Neural progenitor cell (in vitro differentiated cells): ENCODE measurements at places on chromosomes 13 and 19.

GRCh38 chr19:33393286-33394005 lies 19.9 kb downstream of the CEBPG start:
- H3K27me3 ChIP-seq: no peaks in the 10 kb centered on the region
- H3K4me1 ChIP-seq: no peaks in the 10 kb centered on the region
- peak; percentile 35 for DNase-seq

- H3K36me3 ChIP-seq: no peaks in the 10 kb centered on the region
- H3K4me3 ChIP-seq: no peak overlapping the region
- no peak for DNase-seq
- H3K27me3 ChIP-seq: no peaks in the 10 kb centered on the region
- no peaks in the 10 kb centered on the region for H3K4me1 ChIP-seq
- H3K27ac ChIP-seq: no peak overlapping the region
Measured at GRCh38 chr19:56983171-56983570, 136.6 kb upstream of the USP29 start.

- no peaks in the 10 kb centered on the region for H3K27me3 ChIP-seq
Measured at GRCh38 chr19:35261356-35262100, 7.2 kb upstream of the USF2 start.

DNA sequence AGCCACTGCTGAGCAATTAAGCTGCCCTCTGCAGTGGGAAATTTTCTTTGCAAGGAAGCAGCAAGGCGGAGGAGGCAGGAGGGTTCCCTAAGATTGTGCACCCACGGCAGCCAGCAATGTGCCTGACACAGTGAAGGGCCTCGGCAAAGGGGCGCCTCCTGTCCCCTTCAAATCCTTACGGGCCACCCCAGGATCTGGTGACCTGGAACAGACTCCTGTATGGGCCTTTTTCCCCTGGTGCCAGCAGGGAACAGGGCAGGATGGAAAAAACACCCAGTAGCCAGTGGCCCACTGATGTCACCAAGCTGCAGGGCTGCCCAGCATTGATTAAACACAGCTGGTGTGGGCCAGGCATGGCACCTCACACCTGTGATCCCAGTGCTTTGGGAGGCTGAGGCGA lies 86.7 kb downstream of the GNG7 start:
- peaks cover 16% of the 10 kb centered on the region for H3K27me3 ChIP-seq
- no peaks in the 10 kb centered on the region for H3K4me1 ChIP-seq
- H3K27ac ChIP-seq: no peak overlapping the region
- no peaks in the 10 kb centered on the region for H3K36me3 ChIP-seq

- no peak overlapping the region for H3K27ac ChIP-seq
- DNase-seq: no peak
- H3K4me3 ChIP-seq: no peak overlapping the region
- H3K4me1 ChIP-seq: no peaks in the 10 kb centered on the region
- no peaks in the 10 kb centered on the region for H3K27me3 ChIP-seq
- H3K36me3 ChIP-seq: no peaks in the 10 kb centered on the region
Measured at GRCh38 chr13:103194871-103195270, 128.7 kb upstream of the SLC10A2 start.

GRCh38 chr19:16375157-16375935 lies 50.7 kb downstream of the KLF2 start:
- no peak for DNase-seq
- H3K27me3 ChIP-seq: no peaks in the 10 kb centered on the region
- H3K4me1 ChIP-seq: no peaks in the 10 kb centered on the region
- no peak overlapping the region for H3K4me3 ChIP-seq
- H3K36me3 ChIP-seq: no peaks in the 10 kb centered on the region
- H3K27ac ChIP-seq: no peak overlapping the region

- no peak for DNase-seq
- no peak overlapping the region for H3K4me3 ChIP-seq
- no peaks in the 10 kb centered on the region for H3K27me3 ChIP-seq
- H3K4me1 ChIP-seq: peaks cover 7% of the 10 kb centered on the region
Measured at GRCh38 chr13:101944521-101944920, 457.3 kb downstream of the FGF14 start.

DNA sequence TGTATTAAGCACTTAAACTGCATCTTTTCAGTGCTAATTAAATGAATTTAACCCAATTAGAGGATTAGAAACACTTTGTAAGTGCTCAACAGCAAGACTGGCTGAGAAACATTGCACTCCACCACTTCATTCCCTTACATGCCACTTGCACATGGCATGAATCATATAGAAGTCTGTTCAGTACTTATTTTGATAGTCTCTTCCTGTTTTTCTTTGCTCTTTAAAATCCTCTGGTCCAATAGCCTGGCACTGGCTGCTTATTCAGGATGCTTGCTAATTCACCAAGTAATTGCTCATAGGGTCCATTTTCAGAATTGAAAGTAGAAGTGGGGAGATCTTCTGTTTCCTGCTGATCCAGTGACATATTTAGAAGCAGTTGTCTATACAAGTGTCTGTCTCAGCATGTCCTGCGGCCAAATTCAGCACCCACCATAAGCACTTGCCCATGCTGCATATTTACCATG lies 900.1 kb downstream of the PCDH9 start:
- H3K4me1 ChIP-seq: no peaks in the 10 kb centered on the region
- no peak overlapping the region for H3K4me3 ChIP-seq
- H3K27me3 ChIP-seq: no peaks in the 10 kb centered on the region
- H3K27ac ChIP-seq: no peak overlapping the region
- no peaks in the 10 kb centered on the region for H3K36me3 ChIP-seq
- no peak for DNase-seq

DNA sequence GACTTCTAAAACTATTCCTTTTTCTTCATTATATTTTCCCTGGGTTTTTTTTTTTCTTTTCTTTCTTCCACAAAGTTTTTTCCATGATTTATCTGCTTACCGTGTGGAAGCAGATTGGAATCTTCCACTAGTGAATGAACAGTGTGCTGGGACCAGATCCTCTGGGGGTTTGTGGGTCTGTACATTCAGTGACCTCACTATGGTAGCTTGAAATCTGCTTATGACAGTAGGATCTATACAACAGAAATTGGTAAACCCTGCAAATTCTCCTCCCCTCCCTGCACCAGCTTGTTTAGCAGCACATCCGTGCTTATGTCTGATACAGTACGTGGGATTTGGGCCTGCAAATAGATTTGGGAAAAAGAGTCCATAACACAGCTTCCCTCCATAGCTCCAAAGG lies 26.0 kb upstream of the MAB21L1 start:
- no peaks in the 10 kb centered on the region for H3K27me3 ChIP-seq
- peaks cover 41% of the 10 kb centered on the region for H3K4me1 ChIP-seq
- DNase-seq: no peak
- H3K36me3 ChIP-seq: no peaks in the 10 kb centered on the region
- no peak overlapping the region for H3K4me3 ChIP-seq

- no peak overlapping the region for H3K4me3 ChIP-seq
- H3K4me1 ChIP-seq: peaks cover 13% of the 10 kb centered on the region
- H3K27ac ChIP-seq: no peak overlapping the region
- H3K36me3 ChIP-seq: no peaks in the 10 kb centered on the region
Measured at GRCh38 chr13:113147206-113147605, 11.2 kb upstream of the PROZ start.

- DNase-seq: no peak
- H3K36me3 ChIP-seq: no peaks in the 10 kb centered on the region
- no peak overlapping the region for H3K4me3 ChIP-seq
- H3K4me1 ChIP-seq: peaks cover 26% of the 10 kb centered on the region
Measured at GRCh38 chr19:46491975-46492682, 3.5 kb downstream of the PNMA8B start.

DNA sequence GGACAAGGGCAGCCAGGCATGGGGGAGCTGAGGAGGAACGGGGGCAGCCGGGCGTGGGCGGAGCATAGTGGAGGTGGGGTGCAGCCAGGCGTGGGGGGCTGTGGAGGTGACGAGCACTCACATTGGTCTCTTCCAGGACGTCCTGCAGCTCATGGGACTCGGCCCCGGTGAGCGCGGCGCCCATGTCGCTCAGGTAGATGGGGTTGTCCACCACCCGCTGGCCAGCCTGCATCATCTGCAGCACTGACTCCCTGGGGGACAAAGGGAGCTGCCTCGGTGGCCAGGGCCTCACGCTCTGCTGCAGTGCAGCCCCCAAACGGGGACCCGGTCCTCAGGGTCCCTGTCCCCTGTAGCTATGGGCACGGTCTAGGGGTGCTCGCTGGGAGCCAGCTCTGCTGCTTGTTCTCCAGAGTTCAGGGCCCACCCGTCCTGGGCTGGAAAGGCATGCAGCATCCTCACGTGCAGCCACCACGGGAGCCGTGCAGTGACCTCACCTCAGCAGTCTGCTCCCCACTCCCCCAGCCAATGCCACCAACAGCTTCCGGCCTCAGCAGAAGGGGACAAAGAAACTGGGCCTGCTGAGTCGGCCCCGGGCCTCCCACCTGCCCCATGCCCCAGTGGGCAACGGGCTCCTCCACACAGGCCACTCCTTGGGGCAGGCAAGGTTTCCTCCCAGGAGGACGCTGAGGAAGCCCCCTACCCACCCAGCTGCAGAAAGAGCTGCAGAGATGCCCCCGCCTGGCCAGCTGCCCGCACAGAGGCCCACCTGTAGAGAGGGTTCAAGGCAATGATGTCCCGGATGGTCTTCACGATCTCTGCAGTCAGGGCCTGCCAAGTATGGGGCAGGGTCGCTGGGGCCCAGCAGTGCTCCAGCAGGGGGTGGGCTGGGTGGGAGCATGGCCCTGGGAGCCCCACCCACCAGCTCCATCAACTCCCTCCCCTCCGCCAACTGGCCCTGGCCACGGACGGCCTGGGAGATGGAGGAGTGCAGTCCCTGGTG lies 12.1 kb downstream of the LONP1 start:
- no peak overlapping the region for H3K27ac ChIP-seq
- H3K36me3 ChIP-seq: no peaks in the 10 kb centered on the region
- no peak for DNase-seq
- no peaks in the 10 kb centered on the region for H3K4me1 ChIP-seq
- H3K27me3 ChIP-seq: no peaks in the 10 kb centered on the region

DNA sequence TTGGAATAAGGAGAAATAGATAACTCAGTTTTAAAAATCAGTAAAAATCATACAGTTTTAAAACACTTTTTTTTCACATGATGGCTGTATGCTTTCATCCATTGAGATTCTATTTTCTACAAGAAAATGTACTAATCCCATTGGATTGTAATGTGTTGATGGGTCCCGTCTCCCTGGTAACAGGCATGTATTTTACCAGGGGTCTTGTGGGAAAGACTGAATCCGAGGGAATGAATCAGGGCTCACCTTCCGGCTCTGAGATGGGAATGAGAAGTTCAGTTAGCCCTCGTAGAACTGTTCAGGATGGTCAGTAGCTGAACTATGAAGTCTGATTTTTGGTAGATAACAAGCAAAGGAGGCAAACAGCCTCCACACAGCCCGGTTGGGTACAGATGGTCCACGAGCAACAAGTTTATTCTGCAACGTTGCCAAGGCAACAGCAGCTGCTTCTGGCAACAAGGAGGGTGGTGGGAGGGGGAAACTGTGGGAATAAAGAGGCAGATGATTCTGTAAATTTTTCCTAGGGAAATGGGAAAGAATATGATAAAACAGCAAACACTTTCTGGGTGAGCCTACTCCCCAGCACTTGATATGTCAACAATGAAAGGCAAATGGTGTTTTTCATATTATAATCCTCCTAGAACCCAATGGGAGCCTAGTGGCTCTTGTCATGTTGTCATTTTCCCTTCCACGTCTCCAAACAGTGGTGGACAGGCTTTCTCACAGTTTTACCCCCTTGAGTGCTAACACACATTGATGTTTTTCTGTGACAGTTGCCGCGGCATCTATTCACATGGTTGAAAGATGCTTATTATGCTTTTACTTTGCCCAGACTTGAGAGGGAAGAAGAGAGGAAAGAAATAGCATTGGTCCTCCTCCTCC lies 12.4 kb upstream of the SIAH3 start:
- peak; percentile 26 for DNase-seq
- H3K4me1 ChIP-seq: peaks cover 11% of the 10 kb centered on the region
- H3K27me3 ChIP-seq: no peaks in the 10 kb centered on the region
- no peaks in the 10 kb centered on the region for H3K36me3 ChIP-seq

DNA sequence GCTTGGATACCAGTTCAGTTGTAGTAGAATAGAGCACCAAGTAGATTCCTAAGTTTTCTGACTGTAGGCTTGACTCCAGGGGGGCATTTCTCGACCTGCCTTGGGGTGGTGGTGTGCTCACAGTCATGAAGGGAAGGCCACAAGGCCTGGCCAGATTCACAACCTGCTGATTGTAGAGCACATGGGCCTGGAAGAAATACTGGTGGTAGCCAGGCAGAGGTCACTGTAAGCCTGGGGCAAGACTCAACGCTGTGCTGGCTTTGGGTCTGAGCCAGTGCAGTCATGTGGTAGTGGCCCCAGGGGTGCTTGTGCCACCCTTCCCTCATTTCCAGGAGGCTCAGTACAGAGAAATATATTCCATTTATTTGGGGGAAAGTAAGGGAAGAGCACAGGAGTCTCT lies 832.3 kb upstream of the SLC10A2 start:
- no peak for DNase-seq
- H3K27me3 ChIP-seq: no peaks in the 10 kb centered on the region
- H3K4me1 ChIP-seq: no peaks in the 10 kb centered on the region

DNA sequence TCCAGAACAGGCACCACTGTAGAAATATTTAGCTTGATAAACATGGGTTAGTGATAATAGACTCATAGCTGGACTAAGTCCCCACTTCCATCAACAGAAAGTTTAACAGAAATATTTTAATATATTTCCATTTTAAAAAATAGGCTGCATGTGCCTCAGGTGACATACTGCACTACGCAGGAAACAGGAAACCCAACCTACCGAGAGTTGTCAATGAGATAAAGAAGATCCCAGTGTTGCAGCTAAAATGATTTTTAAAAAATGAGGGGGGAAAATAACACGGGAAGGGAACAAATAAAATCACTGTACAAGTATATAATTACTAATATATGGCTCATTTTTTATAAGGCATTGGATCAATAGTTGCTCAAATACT lies 154.8 kb downstream of the TBC1D4 start:
- no peak overlapping the region for H3K4me3 ChIP-seq
- DNase-seq: no peak
- H3K4me1 ChIP-seq: peaks cover 17% of the 10 kb centered on the region
- H3K36me3 ChIP-seq: no peaks in the 10 kb centered on the region
- H3K27ac ChIP-seq: no peak overlapping the region
- no peaks in the 10 kb centered on the region for H3K27me3 ChIP-seq

GRCh38 chr19:1057176-1057855 lies 9.7 kb upstream of the ARHGAP45 start:
- peak; percentile 75 for DNase-seq
- H3K4me3 ChIP-seq: no peak overlapping the region
- no peaks in the 10 kb centered on the region for H3K36me3 ChIP-seq
- H3K27me3 ChIP-seq: no peaks in the 10 kb centered on the region
- no peaks in the 10 kb centered on the region for H3K4me1 ChIP-seq

- no peaks in the 10 kb centered on the region for H3K27me3 ChIP-seq
- no peak overlapping the region for H3K27ac ChIP-seq
- no peaks in the 10 kb centered on the region for H3K36me3 ChIP-seq
- peak; percentile 26 for DNase-seq
- no peak overlapping the region for H3K4me3 ChIP-seq
- H3K4me1 ChIP-seq: peaks cover 10% of the 10 kb centered on the region
Measured at GRCh38 chr13:112172641-112173251, 105.8 kb downstream of the SOX1 start.
